ENCODE measurements at places on chromosomes 12 and 14. TPM values are rescaled to one million over a fixed set of nuclear protein-coding genes. Genes with fewer than 3 reads are reported as not detected.

GRCh38 chr12:121224591-121224990, 14.7 kb downstream of the P2RX4 start:
- no peak for DNase-seq
- H3K4me1 ChIP-seq, result no peaks in the 10 kb centered on the region
- H3K4me3 ChIP-seq, result no peak overlapping the region
- H3K27ac ChIP-seq, result no peak overlapping the region

GRCh38 chr12:85390266-85390665, 110.2 kb downstream of the ALX1 start:
- H3K4me3 ChIP-seq, result no peak overlapping the region
- H3K27me3 ChIP-seq, result no peaks in the 10 kb centered on the region
- H3K4me1 ChIP-seq, result no peaks in the 10 kb centered on the region
- no peaks in the 10 kb centered on the region for H3K36me3 ChIP-seq
- DNase-seq, result no peak

CLEC2D gene
- 16.0 TPM for total RNA-seq

- H3K27me3 ChIP-seq, result no peaks in the 10 kb centered on the region
- DNase-seq, result no peak
- no peak overlapping the region for H3K4me3 ChIP-seq
- H3K4me1 ChIP-seq, result no peaks in the 10 kb centered on the region
Measured at GRCh38 chr12:89960011-89960507, 251.4 kb upstream of the ATP2B1 start.

NGB gene
- not detected for total RNA-seq

GRCh38 chr12:18158774-18159557, 69.0 kb upstream of the RERGL start:
- H3K36me3 ChIP-seq, result no peaks in the 10 kb centered on the region
- no peaks in the 10 kb centered on the region for H3K27me3 ChIP-seq
- no peak for DNase-seq

Data from aorta (tissue), 5 donors.